Central memory CD4-positive, alpha-beta T cell (primary cell): ENCODE measurements at places on chromosomes 7 and 10.

GRCh38 chr10:132572545-132572937 lies 35.0 kb downstream of the INPP5A start:
- no peak for DNase-seq

DNA sequence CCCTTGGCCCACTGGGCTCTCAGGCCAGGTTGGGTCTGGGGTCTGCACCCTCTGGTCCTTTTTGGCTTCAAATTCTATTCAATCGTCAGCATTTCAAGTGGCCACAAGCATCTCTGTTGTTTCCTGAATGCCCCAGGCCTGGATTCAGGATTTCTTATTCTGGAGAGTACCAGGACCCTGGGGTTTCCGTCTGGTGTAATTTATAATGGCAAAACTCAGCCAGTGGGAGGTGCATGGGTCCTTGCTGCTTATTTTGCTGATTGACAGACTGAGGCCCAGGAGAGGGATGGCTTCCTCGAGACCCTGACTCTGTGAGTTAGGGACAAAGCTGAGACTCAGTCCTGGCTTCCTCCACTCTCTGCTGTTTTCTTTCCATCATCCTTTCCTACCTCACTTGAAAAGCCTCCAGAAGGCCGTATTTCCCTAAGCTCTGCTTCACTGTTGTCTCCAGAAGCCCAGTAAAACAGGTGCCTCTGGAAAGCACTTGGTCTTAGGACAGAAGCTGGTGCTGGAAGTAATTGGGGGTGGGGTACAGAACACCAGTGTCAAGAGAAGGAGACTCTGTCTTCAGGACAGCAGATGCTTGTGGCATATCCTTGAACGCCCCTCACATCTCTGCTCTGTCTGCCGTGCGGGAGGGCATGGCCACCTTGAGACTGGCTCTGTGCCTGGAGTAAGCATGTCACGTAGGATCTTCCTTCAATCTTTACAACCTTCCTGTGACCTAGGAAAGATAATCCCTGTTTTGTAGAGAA lies 39.4 kb upstream of the SH2D4B start:
- no peak for DNase-seq

DNA sequence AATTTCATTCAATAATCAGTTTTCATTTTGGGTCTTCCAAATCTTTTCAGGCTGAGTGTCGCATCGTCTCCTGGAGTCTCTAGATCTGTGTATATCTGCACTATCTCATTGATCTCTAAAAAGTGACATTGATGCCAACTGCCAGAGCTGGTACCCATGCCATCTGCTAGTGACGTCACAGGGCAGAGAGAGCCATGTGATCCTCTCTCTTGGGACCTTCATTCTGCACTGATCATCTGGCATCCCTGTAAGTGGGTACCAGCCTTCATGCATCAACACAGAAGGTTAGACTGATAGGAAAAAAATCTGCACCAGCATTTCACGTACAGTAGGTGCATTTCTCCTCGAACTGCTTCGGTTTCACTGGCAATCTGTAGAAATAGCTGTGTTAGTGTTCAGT lies at the start of gene NEUROD6:
TSS of gene NEUROD6 (minus strand) at position 124 of the 400 bp plus-strand sequence. CDS start 1,458 bp downstream, outside the sequence.
- DNase-seq, result no peak

- no peak for DNase-seq
These were observed 3.2 kb upstream of the NCOA4 start for GRCh38 chr10:46033602-46034011.

DNA sequence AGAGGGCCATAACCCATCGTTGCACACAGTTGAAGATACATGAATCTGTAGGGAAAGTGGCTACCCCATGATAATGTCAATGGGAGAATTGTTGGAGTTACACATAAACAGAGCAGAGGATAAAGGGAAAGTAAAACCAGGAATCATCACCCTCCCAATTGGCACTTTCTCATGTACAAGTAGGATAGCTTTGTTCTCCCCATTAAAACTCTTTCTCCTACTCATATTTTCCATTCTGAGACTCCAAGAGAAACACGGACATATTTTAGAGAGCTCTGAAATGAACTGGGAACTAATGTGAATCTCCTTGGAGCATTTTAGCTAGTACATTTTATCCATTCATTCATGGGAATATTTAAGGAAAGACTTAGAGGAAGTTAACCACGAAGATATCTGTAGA lies 17.2 kb upstream of the LRRC17 start:
- DNase-seq, result no peak

GRCh38 chr7:149644754-149645153 lies 128.6 kb downstream of the ZNF467 start:
- DNase-seq, result no peak

DNA sequence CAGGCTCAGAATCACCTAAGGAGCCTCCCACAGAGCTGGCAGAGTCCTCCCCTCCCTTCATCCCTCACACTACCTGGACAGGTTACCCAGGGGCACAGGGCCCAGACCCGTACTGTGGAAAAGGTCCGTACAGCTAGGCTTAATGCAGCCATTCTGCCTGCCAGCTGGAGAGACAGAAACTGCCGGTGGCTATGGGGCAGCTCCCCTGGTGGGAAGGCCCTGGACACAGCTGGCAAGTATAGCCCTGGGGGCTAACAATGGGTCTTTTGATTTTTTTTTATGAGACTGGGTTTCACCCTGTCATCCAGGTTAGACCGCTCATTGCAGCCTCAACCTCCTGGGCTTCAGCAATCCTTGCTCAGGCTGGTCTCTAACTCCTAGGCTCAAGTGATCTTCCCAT lies 68.3 kb downstream of the GNA12 start:
- no peak for DNase-seq

DNA sequence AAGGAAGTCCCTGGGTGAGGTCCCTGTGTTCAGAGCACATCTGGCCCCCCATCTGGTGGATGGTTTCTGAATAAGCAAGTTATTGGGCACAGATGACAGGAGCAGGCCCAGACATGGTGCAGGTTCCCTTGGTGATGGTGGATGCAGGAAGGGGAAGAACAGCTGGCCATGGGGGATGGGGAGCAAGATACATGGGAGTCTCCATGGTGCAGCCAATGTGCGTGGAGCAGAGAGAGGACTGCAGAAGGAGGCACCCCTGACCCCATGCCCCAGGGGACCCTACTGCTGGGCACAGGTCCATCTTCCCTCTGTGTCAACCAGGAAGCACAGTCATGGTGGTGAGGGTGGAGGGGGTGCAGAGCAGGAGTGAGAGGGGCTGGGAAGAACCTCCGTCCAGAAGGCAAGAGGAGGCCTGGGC lies 43.8 kb upstream of the RABGEF1 start:
- no peak for DNase-seq

GRCh38 chr10:2575460-2575859 lies 491.9 kb upstream of the PFKP start:
- DNase-seq, result no peak

GRCh38 chr7:56115852-56116538 lies at the start of gene NUPR2:
Gene NUPR2 (minus strand): TSS chr7:56116417. CDS start chr7:56116314, 103 bp downstream.
- DNase-seq, result no peak
